Memory B cell (primary cell): ENCODE measurements at places on chromosomes 5 and 9.
A peak's percentile ranks its signal among the peaks of the same experiment; 100 is the strongest.

GRCh38 chr9:34869390-34869789 is 88.7 kb upstream of the PHF24 start:
- H3K4me1 ChIP-seq: no peaks in the 10 kb centered on the region
- H3K27ac ChIP-seq: no peak overlapping the region
- no peaks in the 10 kb centered on the region for H3K36me3 ChIP-seq
- no peak for DNase-seq
- peaks cover 5% of the 10 kb centered on the region for H3K27me3 ChIP-seq
- H3K4me3 ChIP-seq: no peak overlapping the region

DNA sequence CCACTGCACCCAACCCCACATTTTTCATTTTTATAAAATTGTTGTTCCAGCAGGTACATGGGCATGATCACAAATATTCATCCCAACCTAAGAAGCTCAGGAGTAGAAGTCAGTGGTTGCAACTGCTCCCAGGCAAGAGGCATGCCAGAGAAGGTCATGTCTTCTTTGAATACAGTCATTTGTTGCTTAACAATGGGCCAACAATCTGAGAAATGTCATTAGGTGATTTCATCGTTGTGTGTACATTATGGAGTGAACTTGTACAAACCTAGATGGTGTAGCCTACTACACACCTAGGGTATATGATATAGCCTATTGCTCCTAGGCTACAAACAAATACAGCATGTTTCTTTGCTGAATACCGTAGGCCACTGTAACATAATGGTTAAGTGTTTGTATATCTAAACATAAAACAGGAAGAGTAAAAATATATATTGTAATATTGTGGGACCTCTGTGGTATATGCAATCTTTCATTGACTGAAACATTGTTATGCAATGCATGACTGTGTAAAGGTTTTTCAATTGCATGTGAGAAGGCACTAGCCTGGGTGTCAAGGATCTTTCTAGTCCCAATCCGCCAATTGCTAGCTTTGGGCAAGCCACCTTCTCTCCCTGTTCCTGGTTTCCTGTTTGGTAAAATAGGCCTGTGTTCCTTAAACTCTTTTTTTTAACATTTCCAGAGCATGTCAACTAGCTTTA is 27.6 kb downstream of the ATP10B start:
- H3K4me3 ChIP-seq: no peak overlapping the region
- H3K36me3 ChIP-seq: no peaks in the 10 kb centered on the region
- H3K27ac ChIP-seq: no peak overlapping the region
- no peak for DNase-seq
- H3K27me3 ChIP-seq: no peaks in the 10 kb centered on the region

DNA sequence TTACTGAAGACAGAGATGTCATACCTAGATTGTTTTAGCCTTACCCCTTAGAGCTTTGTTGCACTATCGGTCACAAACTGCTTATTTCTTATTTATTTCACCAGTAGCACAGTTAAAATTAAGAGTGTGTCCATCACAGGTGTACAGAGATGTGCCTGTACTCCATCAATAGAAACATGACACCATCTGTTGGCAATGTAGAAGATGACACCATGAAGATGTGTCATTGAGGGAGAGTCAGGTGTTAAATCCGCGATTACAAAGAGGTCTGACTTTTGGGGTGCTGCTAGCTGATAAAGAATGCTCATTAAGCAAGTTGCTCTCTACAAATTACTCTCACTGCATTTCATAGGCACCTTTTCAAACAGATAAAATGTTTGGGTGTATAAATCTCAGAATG is 164.4 kb downstream of the SMARCA2 start:
- DNase-seq: no peak
- no peaks in the 10 kb centered on the region for H3K4me1 ChIP-seq
- H3K27me3 ChIP-seq: no peaks in the 10 kb centered on the region

DNA sequence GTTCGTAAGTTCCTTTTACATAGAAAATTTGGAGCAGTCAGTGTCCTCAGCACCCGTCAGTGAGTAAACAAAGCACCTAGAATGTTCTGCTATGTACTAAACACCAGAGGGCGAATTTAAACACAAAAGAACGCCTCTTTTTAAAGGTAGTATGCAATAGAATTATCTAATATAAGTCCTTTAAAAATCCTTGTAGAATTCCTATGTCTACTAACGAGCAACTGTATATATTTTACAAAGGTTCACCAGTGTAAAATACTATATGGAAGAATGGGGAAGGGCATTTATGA is 499 bp upstream of the TMEM232 start:
- no peaks in the 10 kb centered on the region for H3K4me1 ChIP-seq
- H3K4me3 ChIP-seq: peak overlapping the region; percentile 90
- H3K27me3 ChIP-seq: no peaks in the 10 kb centered on the region
- H3K36me3 ChIP-seq: peaks cover 2% of the 10 kb centered on the region

GRCh38 chr5:140925806-140926442 is at the start of gene PCDHAC1:
Gene PCDHAC1 (plus strand): TSS chr5:140926299. CDS start chr5:140926893, 594 bp downstream.
- H3K4me3 ChIP-seq: peak within 1 kb of the TSS; percentile 17
- peaks cover 10% of the 10 kb centered on the region for H3K27me3 ChIP-seq
- no peak for DNase-seq
- no peaks in the 10 kb centered on the region for H3K36me3 ChIP-seq
- no peak within 1 kb of the TSS for H3K27ac ChIP-seq

GRCh38 chr9:70747261-70747718 is 332.8 kb upstream of the KLF9 start:
- H3K4me1 ChIP-seq: no peaks in the 10 kb centered on the region
- H3K27ac ChIP-seq: no peak overlapping the region
- peaks cover 8% of the 10 kb centered on the region for H3K27me3 ChIP-seq

- H3K36me3 ChIP-seq: peaks cover 16% of the 10 kb centered on the region
- peak overlapping the region; percentile 80 for H3K4me3 ChIP-seq
- peaks cover 31% of the 10 kb centered on the region for H3K4me1 ChIP-seq
- no peaks in the 10 kb centered on the region for H3K27me3 ChIP-seq
These were observed 44.5 kb downstream of the FBXO10 start for GRCh38 chr9:37531699-37532098.

DNA sequence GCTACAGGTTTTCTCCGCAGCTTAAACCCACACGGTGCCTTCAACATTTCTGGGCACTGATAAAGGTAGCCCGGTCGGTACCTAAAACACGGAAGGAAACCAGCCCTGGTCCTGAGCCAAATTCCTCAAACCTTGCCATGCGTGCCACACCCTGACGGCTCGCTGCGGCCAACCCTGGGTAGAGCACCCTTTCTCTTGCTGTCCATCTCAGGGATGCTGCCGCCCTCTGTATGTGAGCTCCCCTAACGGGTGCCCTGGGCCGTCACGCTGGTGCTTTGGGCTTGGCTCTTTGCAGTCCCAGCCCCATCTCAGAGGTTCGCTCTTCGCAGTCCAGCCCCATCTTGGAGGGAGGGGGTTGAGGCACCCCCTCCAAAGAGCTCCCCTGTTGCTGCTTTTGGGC is 43.9 kb downstream of the PNPLA7 start:
- peaks cover 16% of the 10 kb centered on the region for H3K36me3 ChIP-seq
- H3K27ac ChIP-seq: no peak overlapping the region

DNA sequence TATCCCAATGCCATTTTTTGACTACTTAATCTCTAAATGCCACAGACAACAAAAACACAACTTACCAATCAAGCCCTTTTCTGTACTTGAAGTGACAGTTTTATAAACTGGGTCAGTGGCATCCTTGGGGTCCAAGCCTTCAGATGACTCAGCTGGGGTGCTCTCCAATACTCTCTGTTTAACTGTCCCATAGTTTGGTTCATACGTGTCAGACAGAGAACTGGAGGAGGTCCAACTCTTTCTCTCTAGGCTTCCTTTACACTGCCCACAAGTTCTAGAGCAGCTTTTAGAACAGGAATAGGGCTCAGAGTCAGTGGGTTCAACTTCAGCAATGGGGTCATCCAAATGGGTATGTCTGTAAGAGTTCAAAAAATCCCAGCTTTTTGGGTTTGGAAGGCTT is 166.9 kb downstream of the CDC42SE2 start:
- peaks cover 35% of the 10 kb centered on the region for H3K36me3 ChIP-seq
- H3K4me3 ChIP-seq: no peak overlapping the region
- H3K27me3 ChIP-seq: no peaks in the 10 kb centered on the region

- no peak overlapping the region for H3K4me3 ChIP-seq
- H3K27me3 ChIP-seq: peaks cover 13% of the 10 kb centered on the region
- DNase-seq: no peak
- no peaks in the 10 kb centered on the region for H3K4me1 ChIP-seq
- no peaks in the 10 kb centered on the region for H3K36me3 ChIP-seq
These were observed 161.1 kb downstream of the C5orf15 start for GRCh38 chr5:133807348-133807747.

GRCh38 chr5:156591631-156592030 is 258.5 kb upstream of the PPP1R2B start:
- DNase-seq: no peak
- no peak overlapping the region for H3K4me3 ChIP-seq
- no peaks in the 10 kb centered on the region for H3K4me1 ChIP-seq
- no peak overlapping the region for H3K27ac ChIP-seq
- H3K36me3 ChIP-seq: no peaks in the 10 kb centered on the region
- H3K27me3 ChIP-seq: peaks cover 10% of the 10 kb centered on the region

- H3K4me1 ChIP-seq: peaks cover 2% of the 10 kb centered on the region
- H3K27ac ChIP-seq: no peak overlapping the region
- H3K36me3 ChIP-seq: no peaks in the 10 kb centered on the region
- H3K27me3 ChIP-seq: no peaks in the 10 kb centered on the region
- H3K4me3 ChIP-seq: no peak overlapping the region
These were observed 59.8 kb upstream of the ANXA1 start for GRCh38 chr9:73091909-73092308.

- H3K4me1 ChIP-seq: no peaks in the 10 kb centered on the region
- H3K36me3 ChIP-seq: no peaks in the 10 kb centered on the region
- no peak for DNase-seq
- no peak overlapping the region for H3K4me3 ChIP-seq
These were observed 139.5 kb upstream of the DMRTA1 start for GRCh38 chr9:22307013-22307711.

DNA sequence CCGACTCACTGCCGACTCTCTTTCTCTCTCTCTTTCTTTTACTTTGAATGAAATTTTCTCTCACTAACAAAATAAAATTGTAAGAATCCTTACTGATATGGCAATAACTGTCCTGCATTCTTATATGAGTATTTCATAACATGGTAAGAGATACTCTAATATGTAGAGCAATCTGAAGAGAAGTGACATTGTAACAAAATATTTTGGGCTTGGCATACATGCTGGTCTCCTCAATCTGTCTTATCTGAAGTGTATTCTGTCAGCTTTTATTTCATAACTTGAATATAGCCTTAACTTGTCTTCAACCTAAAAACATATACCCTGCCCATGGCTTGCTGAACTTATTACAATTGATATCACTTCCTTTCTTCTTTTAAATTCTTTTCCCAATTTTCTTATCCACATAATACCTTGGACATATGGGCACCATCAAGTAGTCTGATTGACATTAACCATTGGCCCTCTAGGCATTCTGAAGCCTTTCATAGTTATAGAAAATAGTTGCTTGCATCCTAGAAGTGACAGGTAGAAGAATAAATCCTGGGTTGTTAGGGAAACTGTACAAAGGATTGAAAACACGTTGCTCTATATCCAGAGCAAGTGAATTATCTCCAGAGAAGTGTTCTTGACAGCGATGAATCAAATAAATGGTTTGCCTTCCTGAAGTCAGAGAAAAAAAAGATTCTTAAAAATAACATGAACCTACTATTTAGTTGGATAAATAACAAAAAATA is 537.6 kb upstream of the TYRP1 start:
- H3K36me3 ChIP-seq: no peaks in the 10 kb centered on the region
- H3K27me3 ChIP-seq: no peaks in the 10 kb centered on the region
- no peak overlapping the region for H3K27ac ChIP-seq
- no peak overlapping the region for H3K4me3 ChIP-seq
- no peak for DNase-seq

DNA sequence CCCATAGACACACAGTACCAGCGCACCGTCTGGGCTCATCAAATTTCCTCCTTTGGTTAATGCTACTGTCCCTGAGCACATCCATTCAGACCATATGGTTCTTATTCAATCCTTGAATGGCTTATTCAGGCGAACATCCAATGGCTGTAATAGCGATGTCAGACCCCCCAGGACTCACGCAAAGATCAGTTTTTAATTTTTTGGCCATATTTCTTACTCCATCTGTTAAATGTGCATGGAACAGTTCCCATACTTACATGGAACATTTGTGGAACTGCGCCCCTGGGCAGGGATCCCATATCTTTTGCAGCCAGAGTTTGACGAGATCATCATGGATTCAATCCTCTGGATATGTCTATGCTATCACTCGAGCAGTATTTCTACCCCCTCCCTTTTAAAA is 213.2 kb downstream of the ADAMTS6 start:
- H3K4me1 ChIP-seq: no peaks in the 10 kb centered on the region
- no peaks in the 10 kb centered on the region for H3K27me3 ChIP-seq
- DNase-seq: no peak

- H3K36me3 ChIP-seq: no peaks in the 10 kb centered on the region
- no peak for DNase-seq
- H3K27ac ChIP-seq: no peak overlapping the region
- H3K4me1 ChIP-seq: no peaks in the 10 kb centered on the region
These were observed 37.1 kb upstream of the TNC start for GRCh38 chr9:115155037-115155436.

- no peak for DNase-seq
- no peaks in the 10 kb centered on the region for H3K4me1 ChIP-seq
- no peak overlapping the region for H3K4me3 ChIP-seq
- no peaks in the 10 kb centered on the region for H3K36me3 ChIP-seq
- H3K27ac ChIP-seq: no peak overlapping the region
These were observed 33.8 kb upstream of the ACO1 start for GRCh38 chr9:32350682-32351081.

DNA sequence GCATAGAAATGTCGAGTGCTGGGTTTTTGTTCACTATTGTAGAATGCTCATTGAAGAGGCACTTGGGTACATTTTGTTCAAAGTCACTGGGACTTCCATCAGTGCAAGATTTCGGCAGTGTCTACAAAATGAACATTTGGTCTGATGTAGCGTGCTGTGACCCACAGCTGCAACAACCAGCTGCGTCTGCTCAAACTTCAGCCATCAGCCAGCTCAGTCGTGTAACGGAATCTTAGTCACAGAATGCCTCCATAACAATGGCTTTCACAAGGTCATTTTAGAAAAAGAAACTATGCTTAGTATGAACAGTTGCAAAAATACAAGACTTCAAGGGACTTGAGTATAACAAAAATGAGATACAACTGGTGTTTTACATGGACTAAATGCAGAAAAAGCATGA is 828.1 kb upstream of the GRAMD2B start:
- H3K4me3 ChIP-seq: no peak overlapping the region
- peaks cover 6% of the 10 kb centered on the region for H3K4me1 ChIP-seq
- DNase-seq: no peak
- no peaks in the 10 kb centered on the region for H3K27me3 ChIP-seq

DNA sequence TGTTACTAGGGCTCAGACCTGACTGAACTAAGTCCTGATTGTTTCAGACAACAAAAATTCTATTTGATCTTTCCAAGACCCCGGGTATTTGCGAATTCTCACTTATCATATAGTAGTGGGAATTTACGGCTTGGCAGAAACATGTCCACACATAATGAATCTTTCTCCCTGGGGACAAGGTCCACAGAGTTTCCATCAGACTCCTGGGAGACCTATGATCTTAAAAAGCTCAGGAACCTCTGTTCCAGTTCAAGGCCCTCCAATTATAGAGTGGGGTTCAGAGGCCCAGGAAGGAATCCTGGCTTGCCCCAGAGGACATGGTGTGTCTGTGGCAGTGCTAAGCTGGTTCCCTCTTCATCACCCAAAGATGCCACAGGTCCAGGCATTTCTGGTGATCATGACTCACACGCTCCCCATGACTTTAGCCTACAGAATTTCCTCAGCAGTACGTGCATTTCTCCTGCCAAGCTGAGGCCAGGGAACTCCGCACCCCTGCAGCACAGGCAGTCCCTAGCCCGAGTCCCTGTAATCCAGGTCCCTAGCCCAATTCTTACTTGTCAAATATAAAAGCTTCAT is 12.6 kb downstream of the RAPGEF1 start:
- no peak for DNase-seq
- H3K4me3 ChIP-seq: peak overlapping the region; percentile 53
- H3K4me1 ChIP-seq: peaks cover 63% of the 10 kb centered on the region
- H3K27ac ChIP-seq: peak overlapping the region; percentile 94
